Cardiac septum (tissue), 1 donor: ENCODE measurements at places on chromosomes 12 and 14. TPM values are rescaled to one million over a fixed set of nuclear protein-coding genes. Genes with fewer than 3 reads are reported as not detected.

The ADGRD1 gene
- total RNA-seq = 54.6 TPM

The GPR68 gene
- total RNA-seq = 3.4 TPM

The CNPY2 gene
- 38.0 TPM for total RNA-seq

The ENDOU gene
- total RNA-seq = 0.24 TPM

The DCN gene
- total RNA-seq = 480 TPM

The AICDA gene
- total RNA-seq = 0.13 TPM

The LRP1-AS gene
- not detected for total RNA-seq

The FAM222A gene
- total RNA-seq = 7.8 TPM

The CFAP73 gene
- not detected for total RNA-seq

The COCH gene
- total RNA-seq = 0.97 TPM

The CAMKK2 gene
- 17.8 TPM for total RNA-seq

The C14orf39 gene
- not detected for total RNA-seq

The FBLN5 gene
- total RNA-seq = 31.8 TPM

The CRY1 gene
- 12.0 TPM for total RNA-seq

The MYO1H gene
- total RNA-seq = not detected

The GPR135 gene
- 3.2 TPM for total RNA-seq

The SMIM41 gene
- total RNA-seq = not detected

The SIX1 gene
- 0.89 TPM for total RNA-seq

The TMCC3 gene
- total RNA-seq = 2.3 TPM

The ZFHX2 gene
- total RNA-seq = 1.3 TPM

The KCNA5 gene
- total RNA-seq = 3.2 TPM

The CLEC4A gene
- 0.35 TPM for total RNA-seq

The RASAL1 gene
- total RNA-seq = not detected

The KERA gene
- 0.19 TPM for total RNA-seq

The ANKRD33 gene
- not detected for total RNA-seq

The DDX55 gene
- total RNA-seq = 5.1 TPM

The SERPINA6 gene
- not detected for total RNA-seq

The OR6C2 gene
- not detected for total RNA-seq

The CHGA gene
- not detected for total RNA-seq

The TAS2R9 gene
- not detected for total RNA-seq

The MAPK1IP1L gene
- total RNA-seq = 75.2 TPM

The KRT8 gene
- total RNA-seq = 82.2 TPM

The CLECL1 gene
- not detected for total RNA-seq

The PTPN6 gene
- 7.0 TPM for total RNA-seq

The SOAT2 gene
- not detected for total RNA-seq

The AQP2 gene
- total RNA-seq = not detected

The HOXC11 gene
- total RNA-seq = not detected

The WDHD1 gene
- 1.8 TPM for total RNA-seq

The SLC25A47 gene
- not detected for total RNA-seq
